ENCODE measurements at places on chromosomes 6 and 20.

- DNase-seq, result no peak
These were observed 7.9 kb downstream of the RPS6KA2 start for GRCh38 chr6:166618866-166619761.

- DNase-seq, result no peak
These were observed 9.1 kb upstream of the ADA start for GRCh38 chr20:44660581-44660980.

GRCh38 chr6:28349344-28349891 is 329 bp upstream of the ZKSCAN3 start:
- DNase-seq, result no peak

- DNase-seq, result no peak
These were observed 4.2 kb downstream of the DNAH8 start for GRCh38 chr6:38719358-38719757.

DNA sequence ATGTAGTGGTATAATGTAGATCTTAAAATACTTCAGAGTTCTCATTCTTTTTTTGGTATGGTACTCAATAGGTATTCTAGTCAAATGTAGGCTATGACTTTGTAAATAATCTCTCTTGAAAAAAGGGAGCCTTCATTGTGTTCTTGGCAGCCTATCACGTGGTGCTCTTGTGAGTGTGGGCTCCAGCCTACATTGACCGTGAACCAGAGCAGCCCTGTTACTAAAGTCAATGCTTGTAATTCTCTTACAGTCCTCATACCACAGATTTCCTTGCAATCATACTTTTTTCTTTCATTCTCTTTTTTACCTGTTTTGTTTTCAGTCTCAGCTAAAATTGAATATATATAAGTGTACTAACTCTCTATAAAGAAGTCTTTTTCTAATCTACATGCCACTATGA is 31.1 kb downstream of the ARID1B start:
- no peak for DNase-seq
